ENCODE measurements at places on chromosomes 2 and 18. TPM values are rescaled to one million over a fixed set of nuclear protein-coding genes. Genes with fewer than 3 reads are reported as not detected.

GRCh38 chr18:78505851-78506461 is 473.7 kb upstream of the SALL3 start:
- DNase-seq: no peak

DNA sequence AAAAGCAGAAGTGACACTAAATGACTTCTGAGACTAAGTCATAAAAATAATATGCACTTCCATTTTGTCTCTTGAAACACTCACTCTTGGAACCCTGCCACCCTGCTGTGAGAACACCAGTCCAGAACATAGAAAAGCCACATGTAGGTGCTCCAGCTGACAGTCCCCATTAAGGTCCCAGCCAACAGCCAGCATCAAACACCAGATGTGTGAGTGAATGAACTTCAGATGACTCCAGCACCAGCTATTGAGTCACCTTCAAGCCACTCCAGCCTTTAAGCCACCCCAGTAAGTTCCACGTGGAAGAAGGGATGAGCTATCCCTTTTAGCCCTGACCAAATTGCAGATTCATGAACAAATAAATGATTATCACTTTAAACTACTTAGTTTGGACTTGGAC is 31.5 kb upstream of the LGALSL start:
- no peak for DNase-seq

DNA sequence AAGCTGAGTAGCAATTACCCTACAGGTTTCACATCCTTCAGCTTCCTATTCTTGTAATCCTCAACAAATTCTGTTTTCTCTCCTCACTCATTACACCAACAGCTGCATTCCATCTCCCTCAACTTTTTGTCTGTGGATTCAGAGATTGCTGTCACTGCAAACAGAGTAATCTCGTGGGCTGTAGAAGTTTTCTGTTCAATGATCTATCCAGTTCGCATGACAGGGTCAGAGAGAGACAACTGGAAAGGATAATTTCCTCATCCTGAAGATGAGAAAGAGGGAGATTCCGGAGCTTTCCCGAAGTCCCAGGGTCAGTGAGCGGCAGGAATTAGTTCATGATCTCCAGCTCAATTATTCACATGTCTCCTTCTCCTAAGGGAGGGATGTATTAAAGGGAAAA is 75.7 kb downstream of the MYO5B start:
- DNase-seq: no peak

DNA sequence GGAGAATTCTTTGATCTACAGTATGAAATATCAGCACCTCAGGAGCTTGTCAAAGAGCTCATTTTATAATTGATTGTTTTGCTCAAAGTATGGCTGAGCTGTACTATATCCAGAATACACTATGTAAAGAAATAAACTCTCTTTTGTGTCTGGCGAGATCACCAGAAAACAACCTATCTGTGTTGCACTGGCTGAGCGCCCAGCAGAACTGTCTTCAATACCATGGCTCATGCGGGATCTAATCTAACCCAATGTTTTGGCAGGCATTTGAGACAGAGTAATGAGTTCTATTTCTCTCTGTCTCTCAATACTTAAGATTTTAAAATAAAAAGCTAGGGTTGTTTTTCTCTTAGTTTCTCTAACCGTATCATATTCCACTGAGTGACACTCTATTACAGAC is 192.4 kb downstream of the L3MBTL4 start:
- no peak for DNase-seq

GRCh38 chr2:50649626-50650402 is 382.1 kb downstream of the NRXN1 start:
- no peak for DNase-seq

GRCh38 chr2:205053827-205054410 is 508.6 kb downstream of the PARD3B start:
- no peak for DNase-seq

DNA sequence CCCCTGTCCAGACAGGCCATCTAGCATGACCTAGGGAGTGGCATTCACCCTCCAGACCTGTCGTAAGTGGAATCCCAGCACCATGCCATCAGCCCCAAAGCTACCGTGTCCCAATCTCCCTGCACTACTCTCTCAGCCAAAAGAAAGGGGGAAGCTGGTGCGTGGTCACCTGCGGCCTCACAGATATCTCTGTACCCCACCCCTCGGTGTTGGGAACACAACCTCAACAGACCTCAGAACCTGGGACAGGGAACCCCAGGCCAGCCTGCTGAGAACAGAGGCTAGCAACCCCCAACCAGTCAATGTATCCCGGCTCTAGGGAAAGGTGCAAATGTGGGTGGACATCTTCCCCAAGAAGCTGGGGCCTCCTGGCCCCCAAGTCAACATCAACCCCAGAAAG is 38.2 kb downstream of the LMAN2L start:
- DNase-seq: no peak

DNA sequence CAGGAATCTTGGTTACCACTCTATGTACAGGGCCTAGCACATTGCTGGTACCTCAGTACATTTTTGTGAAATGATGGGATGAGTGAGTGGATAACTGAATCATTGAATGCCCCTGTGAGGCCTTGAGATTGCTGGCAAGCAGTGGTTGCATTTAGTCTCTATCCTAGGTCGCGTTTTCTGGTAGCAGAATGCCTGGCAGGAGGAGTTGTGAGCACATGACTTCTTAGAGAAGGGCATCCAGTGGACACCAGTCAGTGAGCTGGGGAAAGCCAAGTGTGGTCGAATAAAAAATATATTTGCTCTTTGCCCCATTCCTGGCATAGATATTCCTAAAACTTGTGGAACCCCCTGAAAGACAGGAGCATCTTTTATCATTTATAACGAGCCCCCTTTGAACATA is 61.8 kb upstream of the SMAD2 start:
- no peak for DNase-seq

Gene ANKRD30BL
- total RNA-seq: not detected

GRCh38 chr2:230807729-230808128 is 57.0 kb upstream of the ITM2C start:
- DNase-seq: no peak

Data from activated CD8-positive, alpha-beta memory T cell treated with anti-CD3 and anti-CD28 coated beads, Interleukin-2, amount 10 ng/mL, durations not matched to agents 7 days and 5 days (primary cell).